ENCODE measurements at places on chromosomes 13 and 19. TPM values are rescaled to one million over a fixed set of nuclear protein-coding genes. Genes with fewer than 3 reads are reported as not detected.

Gene ZNF682
- 2.1 TPM for total RNA-seq

Gene SULT2A1
- total RNA-seq, result not detected

Gene CPAMD8
- total RNA-seq, result 0.26 TPM

Gene KLK2
- total RNA-seq, result not detected

Gene MEDAG
- total RNA-seq, result 183 TPM

Gene KRTDAP
- not detected for total RNA-seq

Gene SERPINE3
- total RNA-seq, result not detected

Gene GJB6
- not detected for total RNA-seq

Gene CC2D1A
- 5.2 TPM for total RNA-seq

Gene ATP4A
- total RNA-seq, result not detected

Gene SELENOV
- total RNA-seq, result not detected

Gene ZNF208
- 1.1 TPM for total RNA-seq

Gene FGF22
- total RNA-seq, result 0.26 TPM

Gene SIGLEC6
- total RNA-seq, result not detected

Gene NUFIP1
- 1.7 TPM for total RNA-seq

Gene NOTCH3
- total RNA-seq, result 184 TPM

Gene DIAPH3
- total RNA-seq, result 13.6 TPM

Gene CEACAM4
- not detected for total RNA-seq

Gene SYT5
- total RNA-seq, result 0.26 TPM

Gene TMEM161A
- total RNA-seq, result 16.0 TPM

Gene DNMT1
- total RNA-seq, result 39.9 TPM

Gene SPRED3
- 6.9 TPM for total RNA-seq

Gene ZNF792
- total RNA-seq, result 4.4 TPM

Gene ADM5
- total RNA-seq, result 0.40 TPM

Gene PLPPR3
- total RNA-seq, result not detected

Gene IGFL1
- not detected for total RNA-seq

Gene ZNF429
- total RNA-seq, result 5.3 TPM

Gene LILRA1
- not detected for total RNA-seq

Gene FCAR
- not detected for total RNA-seq

Gene VSTM2B
- not detected for total RNA-seq

Gene DLL3
- 0.06 TPM for total RNA-seq

Gene LYPD5
- 0.40 TPM for total RNA-seq

Gene TMEM59L
- total RNA-seq, result 4.0 TPM

Gene CLDND2
- total RNA-seq, result not detected

Gene ABHD13
- total RNA-seq, result 6.3 TPM

Gene ZNF324
- 13.6 TPM for total RNA-seq

Gene FAM124A
- 8.9 TPM for total RNA-seq

Gene SLC44A2
- total RNA-seq, result 62.0 TPM

Gene POLR1G
- total RNA-seq, result 6.9 TPM

Gene CEBPA
- total RNA-seq, result not detected

Gene OPA3
- total RNA-seq, result 4.4 TPM

Gene ATXN8OS
- not detected for total RNA-seq

Gene FXYD5
- total RNA-seq, result 35.1 TPM

Gene APOC4
- not detected for total RNA-seq

Gene SERP2
- total RNA-seq, result 9.9 TPM

Gene LILRB5
- total RNA-seq, result not detected

Gene TNNT1
- total RNA-seq, result 1.2 TPM

Gene PEAK3
- total RNA-seq, result not detected

Gene CD33
- total RNA-seq, result not detected

Gene CCDC8
- total RNA-seq, result 19.2 TPM

Gene FGF21
- not detected for total RNA-seq

Gene PLPP2
- 0.53 TPM for total RNA-seq

Gene ZNF415
- total RNA-seq, result 12.7 TPM

Gene KLF1
- total RNA-seq, result not detected

Gene WTIP
- total RNA-seq, result 49.0 TPM

Gene CLDN10
- not detected for total RNA-seq

Gene NDUFB7
- total RNA-seq, result 451 TPM

Gene SIGLEC10
- not detected for total RNA-seq
